ENCODE measurements at places on chromosomes 2 and 18.

DNA sequence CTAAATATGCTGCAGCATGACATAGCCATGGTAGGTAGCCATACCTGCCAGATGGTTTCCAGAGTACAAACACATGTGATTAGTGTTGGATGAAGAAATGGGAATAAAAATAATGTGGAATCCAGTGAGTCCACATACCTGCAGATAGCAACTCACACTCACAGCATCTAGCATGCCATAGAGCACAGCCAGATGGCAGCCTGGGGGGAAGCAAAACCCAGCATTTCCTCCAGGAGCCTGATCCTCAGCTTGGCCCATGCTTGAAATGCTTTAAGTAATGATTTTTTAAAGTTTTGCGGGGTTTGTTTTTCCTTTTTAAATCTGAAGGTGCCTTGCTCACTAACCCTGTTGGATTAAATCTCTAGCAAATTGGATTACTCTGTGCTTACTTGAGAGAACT, 535.1 kb downstream of the STK39 start:
- no peak for DNase-seq

- no peak for DNase-seq
Observed at GRCh38 chr2:24287171-24287570, 73.2 kb downstream of the ITSN2 start.

DNA sequence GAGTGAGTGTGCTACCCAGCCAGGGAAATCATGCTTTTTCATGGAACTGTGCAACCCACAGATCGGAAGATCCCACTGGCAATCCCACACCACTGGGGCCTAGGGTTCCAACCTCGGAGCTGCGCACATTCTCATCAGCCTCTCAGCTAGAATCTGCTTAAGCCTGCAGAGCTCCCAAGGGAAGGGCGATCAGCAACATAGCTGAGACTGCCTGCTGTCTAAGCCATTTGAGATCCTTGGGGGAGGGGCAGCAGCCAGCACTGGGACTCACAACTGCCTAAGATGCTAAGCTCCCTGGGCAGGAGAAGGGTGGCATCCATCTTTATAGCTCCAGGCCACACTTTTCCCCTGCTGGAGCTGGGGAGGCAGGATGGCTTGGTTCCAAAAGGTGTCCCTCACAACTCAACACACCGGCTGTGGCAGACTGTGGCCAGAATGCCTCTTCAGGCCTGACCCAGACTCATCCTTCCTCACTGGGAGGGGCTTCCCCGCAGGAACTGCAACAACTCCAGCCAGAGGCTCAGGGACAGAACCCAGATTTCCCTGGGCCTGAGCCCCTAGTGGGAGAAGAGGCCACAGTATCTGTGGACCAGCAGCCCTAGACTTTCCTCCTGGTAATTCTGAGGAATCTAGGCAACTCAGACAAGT, 1133.3 kb upstream of the PIK3C3 start:
- DNase-seq = no peak

GRCh38 chr2:7612969-7613368, 695.8 kb downstream of the RNF144A start:
- no peak for DNase-seq

GRCh38 chr2:15507061-15507460, 54.1 kb downstream of the NBAS start:
- no peak for DNase-seq

DNA sequence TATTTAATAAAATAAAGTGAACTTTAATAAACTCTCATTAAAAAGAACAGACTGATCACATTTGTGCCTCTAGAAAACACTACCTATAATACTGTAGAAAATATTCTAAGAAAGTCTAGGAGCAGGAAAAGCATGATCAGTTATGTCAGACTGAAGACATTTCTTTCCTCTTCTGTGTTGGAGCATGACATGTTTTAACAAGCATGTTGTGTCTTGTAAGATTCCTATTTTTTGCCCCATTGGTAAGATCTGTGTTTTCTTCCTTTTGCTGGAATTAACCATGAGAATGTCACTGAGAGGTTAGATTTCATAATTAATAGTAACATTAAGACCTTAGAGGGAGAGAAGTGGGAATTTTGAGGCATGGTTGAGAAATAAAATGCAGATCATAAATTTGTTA, 27.7 kb downstream of the LAMA3 start:
- no peak for DNase-seq

Measured in stimulated activated CD4-positive, alpha-beta T cell treated with anti-CD3 and anti-CD28 coated beads, Interleukin-1b, Interleukin-23, amount 100 ng/mL, for 1 hour (primary cell).